ENCODE measurements at places on chromosomes 5 and 9.

- no peak for DNase-seq
These were observed 109.9 kb downstream of the TMEM174 start for GRCh38 chr5:73282923-73283322.

- no peak for DNase-seq
These were observed 51.0 kb downstream of the HABP4 start for GRCh38 chr9:96500696-96501632.

DNA sequence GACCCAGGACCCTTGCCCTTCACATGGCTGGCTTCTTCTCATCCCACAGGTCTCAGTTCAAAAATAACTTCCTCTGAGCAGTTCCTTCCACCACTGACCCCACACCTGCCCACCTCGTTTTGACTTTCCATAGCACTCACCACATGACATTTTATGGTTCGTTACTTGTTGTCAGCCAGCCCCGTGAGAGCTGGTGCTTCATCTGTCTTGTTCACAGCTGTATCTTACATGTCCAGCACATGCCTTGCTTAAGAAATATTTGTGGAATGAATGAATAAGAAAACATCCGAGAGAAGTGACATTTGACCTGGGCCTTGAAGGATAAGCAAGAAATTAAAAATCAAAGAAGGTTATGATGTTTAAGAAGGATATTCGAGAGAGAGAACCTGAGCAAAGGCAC, 193.9 kb downstream of the RFK start:
- no peak for DNase-seq

GRCh38 chr5:38291355-38291754, 33.0 kb downstream of the EGFLAM start:
- DNase-seq, result no peak

DNA sequence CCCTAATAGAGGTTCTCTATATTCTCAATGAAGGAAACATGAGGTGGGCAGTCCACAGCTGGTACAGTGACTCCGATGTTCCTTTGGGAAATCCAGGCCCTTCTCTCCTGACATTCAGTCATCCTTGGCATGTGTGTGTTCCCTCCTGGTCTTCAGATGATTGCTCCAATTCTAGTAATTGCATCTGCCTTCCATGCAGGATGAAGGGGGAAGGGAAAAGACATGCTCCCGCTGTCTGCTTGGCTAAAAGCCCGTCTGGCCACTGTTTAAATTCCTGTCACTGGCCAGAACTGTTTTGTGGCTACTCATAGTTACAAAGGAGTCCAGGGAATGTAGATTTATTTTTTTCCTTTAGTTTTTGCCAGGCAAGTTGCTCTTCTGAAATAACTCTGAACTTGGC, 65.0 kb downstream of the MAST4 start:
- no peak for DNase-seq

GRCh38 chr9:124699575-124699974, 71.5 kb downstream of the NR6A1 start:
- no peak for DNase-seq

DNA sequence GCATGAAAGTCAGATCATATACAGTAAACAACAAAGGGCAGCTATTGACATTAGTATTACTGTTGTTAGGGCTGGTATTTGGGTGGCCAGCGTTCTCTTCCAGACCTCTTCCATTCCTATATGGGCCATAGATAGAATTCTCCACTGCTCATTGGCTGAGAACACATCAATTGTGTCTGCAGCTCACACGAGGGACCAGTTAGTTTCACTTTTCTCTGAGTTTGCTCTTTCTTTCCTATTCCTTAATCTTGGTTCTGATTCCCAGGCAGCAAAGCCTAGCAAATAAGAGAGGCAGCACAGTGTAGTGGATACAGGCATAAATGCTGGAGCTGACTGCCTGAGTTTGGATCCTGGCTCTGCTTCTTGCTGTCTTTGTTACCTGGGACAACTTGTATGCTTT, 476.4 kb downstream of the SPOCK1 start:
- DNase-seq, result no peak

GRCh38 chr9:130579738-130580463, 524 bp downstream of the FUBP3 start:
- no peak for DNase-seq
